ENCODE measurements at places on chromosomes 12 and 14.

DNA sequence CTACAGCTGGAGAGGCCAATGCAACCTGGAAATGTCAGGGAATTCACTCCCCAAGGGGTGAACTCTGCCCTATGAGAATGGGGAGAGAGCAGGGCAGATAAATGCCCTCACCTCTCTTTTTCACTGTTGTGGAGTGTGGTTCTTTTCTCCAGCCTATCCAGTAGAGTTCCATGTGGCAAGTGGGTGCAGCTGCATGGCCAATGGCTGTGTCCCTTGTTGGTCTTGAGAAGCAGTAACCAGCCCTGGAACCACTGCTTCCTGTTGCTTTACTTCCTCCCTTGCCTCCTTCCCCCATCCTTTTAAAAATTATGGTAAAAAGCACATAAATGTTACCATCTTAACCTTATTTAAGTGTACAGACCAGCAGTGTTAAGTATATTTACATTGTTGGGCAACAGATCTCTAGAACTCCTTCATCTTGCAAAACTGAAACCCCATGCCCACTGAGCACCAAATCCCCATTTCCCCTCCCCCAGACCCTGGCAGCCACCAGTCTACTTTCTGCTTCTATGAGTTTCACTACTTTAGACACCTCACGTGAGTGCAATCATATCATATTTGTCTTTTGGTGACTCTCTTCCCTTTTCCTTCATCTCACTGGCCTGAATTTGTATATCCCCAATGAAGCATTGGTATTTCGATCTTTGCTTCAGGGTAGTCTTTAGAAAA is 77.0 kb upstream of the GRIP1 start:
- no peak for DNase-seq

GRCh38 chr12:47184813-47185212 is 105.1 kb upstream of the AMIGO2 start:
- DNase-seq: no peak

DNA sequence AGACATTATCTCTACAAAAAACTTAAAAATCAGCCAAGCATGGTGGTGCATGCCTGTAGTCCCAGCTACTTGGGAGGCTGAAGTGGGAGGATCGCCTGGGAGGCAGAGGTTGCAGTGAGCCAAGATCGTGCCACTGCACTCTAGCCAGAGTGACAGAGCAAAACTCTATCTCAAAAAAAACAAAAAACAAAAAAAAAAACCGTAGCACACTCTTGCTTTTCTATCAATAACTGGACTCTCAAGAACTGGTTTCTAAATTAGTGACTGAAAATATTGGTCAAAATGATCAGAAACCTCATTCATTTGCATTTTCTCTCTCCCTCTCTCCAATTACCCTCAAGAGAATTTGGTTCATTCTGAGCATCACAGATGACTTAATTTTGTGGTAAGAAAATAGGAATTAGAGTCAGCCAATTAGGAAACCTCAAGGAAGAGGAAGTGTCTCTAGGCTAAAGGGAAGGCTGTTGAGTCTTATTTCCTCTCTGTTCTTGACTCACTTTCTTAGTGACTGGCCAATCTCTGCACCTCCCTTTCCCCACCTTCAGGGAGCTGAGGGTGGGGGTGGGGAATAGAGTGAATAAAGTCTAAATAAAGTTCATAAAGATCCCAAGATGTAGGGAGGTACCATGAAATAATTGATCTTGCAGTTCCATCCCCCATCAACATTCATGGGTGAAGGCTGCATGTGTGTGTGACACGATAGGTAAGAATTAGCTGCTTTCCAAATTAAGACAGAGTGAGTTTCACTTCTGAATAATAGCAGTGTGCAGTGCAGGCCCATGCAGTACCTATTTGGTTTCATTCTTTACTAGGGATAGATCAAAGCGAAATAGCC is 6.8 kb upstream of the PSMA6 start:
- DNase-seq: no peak

- DNase-seq: no peak
These were observed 94.8 kb downstream of the LRP6 start for GRCh38 chr12:12171991-12172511.

DNA sequence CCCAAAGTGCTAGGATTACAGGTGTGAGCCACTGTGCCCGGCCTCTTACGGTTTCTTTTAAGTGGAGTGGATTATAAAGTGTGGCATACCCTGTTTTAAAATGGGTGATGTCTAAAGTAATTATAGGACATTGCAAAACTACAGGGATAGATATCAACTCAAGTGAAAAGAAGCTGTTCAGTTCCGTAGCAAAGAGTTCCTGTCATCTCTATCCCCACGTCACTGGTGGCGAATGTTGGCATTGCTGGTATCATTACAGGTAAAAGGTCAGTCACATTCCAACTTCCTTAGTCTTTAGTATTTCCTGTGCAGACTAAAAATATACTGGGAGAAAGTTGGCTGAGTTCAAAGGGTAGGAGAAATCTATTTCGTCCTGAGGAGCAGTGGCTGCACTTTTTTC is 95.6 kb upstream of the SLC38A2 start:
- no peak for DNase-seq

- DNase-seq: no peak
These were observed 174.3 kb downstream of the FOXN3 start for GRCh38 chr14:89242652-89243279.

GRCh38 chr14:104313674-104314073 is 175.3 kb downstream of the KIF26A start:
- DNase-seq: no peak

DNA sequence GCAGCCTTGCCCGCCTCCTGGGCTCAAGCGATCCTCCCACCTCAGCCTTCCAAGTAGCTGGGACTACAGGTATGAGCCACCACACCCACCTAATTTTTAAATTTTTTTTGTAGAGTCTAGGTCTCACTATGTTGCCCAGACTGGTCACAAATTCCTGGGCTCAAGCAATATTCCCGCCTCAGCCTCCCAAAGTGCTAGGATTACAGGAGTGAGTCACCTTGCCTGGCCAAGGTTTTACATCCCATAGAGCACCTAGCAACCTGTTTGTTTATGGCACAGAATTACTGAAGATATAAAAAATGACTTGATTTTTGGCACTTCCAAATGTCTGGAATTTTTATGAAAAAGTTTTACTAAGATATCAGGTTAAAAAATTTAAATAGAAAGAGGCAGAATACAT is 16.5 kb downstream of the MYO1A start:
- no peak for DNase-seq

- no peak for DNase-seq
These were observed 90.7 kb upstream of the PTPRR start for GRCh38 chr12:71011261-71011660.

DNA sequence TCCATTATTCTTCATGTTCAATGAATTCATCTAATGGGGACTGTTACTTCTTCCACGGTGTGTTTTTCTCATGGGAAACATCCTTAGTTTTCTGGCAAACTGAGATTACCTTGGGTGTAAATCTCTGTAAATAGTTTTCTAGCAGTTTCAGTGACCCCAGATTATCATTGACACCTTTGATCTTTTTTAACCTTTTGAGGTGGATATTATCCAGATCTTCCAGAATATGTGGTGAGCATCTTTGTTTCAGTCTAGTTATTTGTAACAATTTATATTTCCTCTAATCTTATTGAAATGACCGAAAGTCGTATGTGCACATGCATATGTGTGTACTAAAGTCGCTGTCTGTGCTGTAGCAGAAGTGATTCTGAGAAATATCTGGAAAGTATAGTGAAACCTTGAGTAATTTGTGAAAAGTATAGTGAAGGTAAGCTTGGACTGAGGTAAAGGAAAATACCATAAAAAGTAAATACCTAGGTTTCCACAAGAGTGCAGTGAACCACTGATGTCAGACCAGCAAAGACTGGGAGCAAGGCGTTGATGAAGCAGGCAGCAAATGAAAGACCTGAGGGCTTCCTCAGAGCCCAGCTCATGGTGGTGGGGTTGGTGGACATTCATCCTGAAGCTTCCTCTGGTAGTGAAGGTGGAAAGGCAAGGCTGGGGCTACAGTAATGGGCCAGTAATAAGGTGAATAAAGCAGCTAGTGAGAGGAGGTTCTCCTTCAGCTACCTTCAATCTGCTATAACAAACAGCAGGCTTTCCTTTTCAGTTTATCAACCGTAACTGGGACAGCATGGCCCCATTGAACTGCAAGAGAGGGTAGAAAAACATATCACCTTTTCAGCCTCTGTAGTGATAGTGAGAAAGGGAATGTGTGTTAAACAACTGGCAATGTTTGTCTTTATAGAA is 480.2 kb upstream of the FBXO33 start:
- no peak for DNase-seq

- no peak for DNase-seq
These were observed 37.6 kb downstream of the MUCL1 start for GRCh38 chr12:54891717-54892478.

GRCh38 chr14:39956372-39956771 is 524.1 kb upstream of the FBXO33 start:
- no peak for DNase-seq

GRCh38 chr14:70972107-70972976 is 65.1 kb downstream of the PCNX1 start:
- DNase-seq: peak; percentile 71

All from T-helper 1 cell (primary cell).